ENCODE measurements at places on chromosomes 2 and 18.

GRCh38 chr2:26706093-26706492 is 13.6 kb downstream of the KCNK3 start:
- DNase-seq = no peak
- H3K27ac ChIP-seq = peak overlapping the region; percentile 51
- no peaks in the 10 kb centered on the region for H3K4me1 ChIP-seq
- no peak overlapping the region for H3K4me3 ChIP-seq
- no peaks in the 10 kb centered on the region for H3K36me3 ChIP-seq

DNA sequence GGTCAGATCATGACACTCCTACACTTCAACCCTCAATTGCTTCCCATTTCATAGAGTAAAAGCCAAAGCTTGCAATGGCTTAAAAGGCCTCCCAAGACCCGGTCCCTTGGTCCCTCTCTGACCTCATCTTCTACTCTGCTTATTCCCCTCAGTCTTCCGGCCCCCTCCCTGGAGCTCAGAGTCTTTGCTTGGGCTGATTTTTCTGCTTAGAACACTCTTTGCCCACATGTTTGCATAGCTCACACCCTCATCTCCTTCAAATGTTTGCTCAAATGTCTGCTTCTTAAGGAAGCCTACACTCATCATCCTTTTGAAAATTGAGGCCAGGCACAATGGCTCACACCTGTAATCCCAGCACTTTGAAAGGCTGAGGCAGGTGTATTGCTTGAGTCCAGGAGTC is 65.6 kb upstream of the CAPN13 start:
- H3K27ac ChIP-seq = peak overlapping the region; percentile 55
- H3K4me3 ChIP-seq = no peak overlapping the region
- DNase-seq = no peak
- H3K27me3 ChIP-seq = no peaks in the 10 kb centered on the region

GRCh38 chr2:177651833-177652232 is 259.3 kb downstream of the AGPS start:
- no peaks in the 10 kb centered on the region for H3K27me3 ChIP-seq
- H3K36me3 ChIP-seq = no peaks in the 10 kb centered on the region
- no peak for DNase-seq
- H3K4me3 ChIP-seq = no peak overlapping the region
- no peaks in the 10 kb centered on the region for H3K4me1 ChIP-seq

- H3K27me3 ChIP-seq = no peaks in the 10 kb centered on the region
- peak; percentile 86 for DNase-seq
- H3K36me3 ChIP-seq = no peaks in the 10 kb centered on the region
- H3K27ac ChIP-seq = peak overlapping the region; percentile 59
Measured at GRCh38 chr2:101120124-101120996, 30.8 kb downstream of the TBC1D8 start.

DNA sequence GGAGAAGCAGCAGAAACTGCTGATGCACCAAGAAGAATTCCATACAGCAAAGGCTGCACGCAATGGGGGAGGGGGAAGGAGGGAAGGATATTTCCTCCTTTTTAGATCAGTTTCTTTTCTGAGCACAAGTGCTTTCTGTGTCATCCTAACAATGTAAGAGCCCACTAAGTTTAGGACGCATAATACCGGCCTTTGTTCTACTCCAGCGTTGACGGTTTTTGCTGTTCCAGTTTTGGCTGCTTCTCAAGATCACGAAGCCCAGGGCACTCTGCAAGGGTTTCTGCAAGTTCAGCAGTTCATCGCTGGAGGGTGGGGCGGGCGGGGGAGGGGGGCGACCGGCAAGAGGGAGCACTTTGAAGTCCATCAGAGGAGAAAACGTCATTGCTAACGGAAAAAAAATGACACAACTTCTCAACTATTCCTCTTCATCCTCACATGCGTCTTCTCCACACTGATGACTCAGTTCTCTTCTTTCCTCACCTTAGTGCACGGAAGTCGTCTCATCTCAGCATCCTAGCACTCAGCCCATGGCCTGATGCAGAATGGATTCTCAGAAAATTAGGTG is 8.7 kb downstream of the FAM178B start:
- no peak overlapping the region for H3K27ac ChIP-seq
- no peaks in the 10 kb centered on the region for H3K4me1 ChIP-seq
- no peaks in the 10 kb centered on the region for H3K36me3 ChIP-seq
- no peak overlapping the region for H3K4me3 ChIP-seq
- H3K27me3 ChIP-seq = no peaks in the 10 kb centered on the region

DNA sequence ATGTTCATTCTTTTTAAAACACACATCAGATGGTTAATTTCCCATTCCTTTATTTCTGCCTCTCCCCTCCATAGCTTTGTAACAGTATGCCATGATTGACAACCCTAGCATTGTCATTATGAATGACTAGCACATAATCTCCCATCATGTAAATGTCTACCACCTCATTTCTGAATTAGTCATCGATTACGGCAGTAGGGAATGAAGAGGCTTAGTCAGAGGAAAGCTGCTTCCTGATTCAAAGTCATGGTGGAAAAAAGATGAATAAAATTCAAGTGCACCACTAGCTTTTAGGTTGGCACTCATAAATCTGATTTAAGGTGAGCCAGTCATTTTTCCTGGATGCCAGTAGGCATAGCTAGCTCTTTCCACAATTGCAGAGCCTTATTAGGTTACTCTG is 19.1 kb upstream of the ACMSD start:
- H3K4me1 ChIP-seq = no peaks in the 10 kb centered on the region
- no peak overlapping the region for H3K4me3 ChIP-seq
- H3K27ac ChIP-seq = no peak overlapping the region
- no peaks in the 10 kb centered on the region for H3K36me3 ChIP-seq
- DNase-seq = no peak
- no peaks in the 10 kb centered on the region for H3K27me3 ChIP-seq

- no peaks in the 10 kb centered on the region for H3K4me1 ChIP-seq
- DNase-seq = no peak
- H3K4me3 ChIP-seq = no peak overlapping the region
- no peaks in the 10 kb centered on the region for H3K27me3 ChIP-seq
- no peak overlapping the region for H3K27ac ChIP-seq
Measured at GRCh38 chr18:46257366-46257765, 153.2 kb downstream of the HAUS1 start.

DNA sequence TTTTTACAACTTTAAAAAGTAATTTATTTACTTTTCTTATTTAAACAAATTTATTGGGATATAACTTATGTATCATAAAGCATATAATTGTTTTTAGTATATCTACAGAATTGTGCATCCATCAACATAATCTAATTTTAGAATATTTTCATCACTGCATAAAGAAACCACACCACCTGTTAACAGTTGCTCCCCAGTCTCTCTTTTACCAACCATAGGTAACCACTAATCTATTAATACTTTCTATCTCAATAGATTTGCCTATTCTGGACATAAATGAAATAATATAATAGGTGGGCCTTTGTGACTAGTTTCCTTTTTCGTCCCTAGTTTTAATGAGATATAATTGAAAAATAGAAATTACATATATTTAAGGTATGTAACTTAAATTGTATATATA is 90.6 kb downstream of the ADAM23 start:
- DNase-seq = no peak
- no peak overlapping the region for H3K4me3 ChIP-seq
- H3K27me3 ChIP-seq = no peaks in the 10 kb centered on the region
- H3K27ac ChIP-seq = no peak overlapping the region
- H3K36me3 ChIP-seq = no peaks in the 10 kb centered on the region

DNA sequence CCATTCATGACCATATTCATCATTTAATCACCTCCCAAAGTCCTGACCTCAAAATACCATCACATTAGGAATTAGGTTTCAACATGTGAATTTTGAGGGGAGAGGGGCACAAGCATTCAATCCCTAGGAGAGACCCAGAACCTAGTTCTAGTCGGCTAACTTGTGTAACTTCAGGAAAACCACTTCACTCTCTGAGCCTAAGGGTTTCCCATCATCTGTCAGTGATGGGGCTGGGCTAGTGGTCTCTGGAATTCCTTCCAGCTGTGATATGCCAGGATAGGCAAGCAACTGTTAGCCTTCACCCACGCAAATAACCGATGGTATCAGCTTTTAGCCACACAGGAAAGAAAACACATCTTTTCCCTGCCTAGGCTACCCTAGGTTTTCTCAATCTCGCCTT is 52.5 kb upstream of the MEX3C start:
- H3K36me3 ChIP-seq = no peaks in the 10 kb centered on the region
- no peak for DNase-seq
- H3K4me1 ChIP-seq = no peaks in the 10 kb centered on the region
- H3K27me3 ChIP-seq = no peaks in the 10 kb centered on the region

GRCh38 chr2:147331790-147332419 is 512.9 kb upstream of the ACVR2A start:
- no peak overlapping the region for H3K27ac ChIP-seq
- H3K4me1 ChIP-seq = no peaks in the 10 kb centered on the region
- no peaks in the 10 kb centered on the region for H3K27me3 ChIP-seq

GRCh38 chr2:12931186-12931844 is 214.6 kb downstream of the TRIB2 start:
- no peaks in the 10 kb centered on the region for H3K27me3 ChIP-seq
- no peak overlapping the region for H3K4me3 ChIP-seq
- H3K4me1 ChIP-seq = no peaks in the 10 kb centered on the region
- H3K36me3 ChIP-seq = no peaks in the 10 kb centered on the region
- DNase-seq = no peak

- no peaks in the 10 kb centered on the region for H3K4me1 ChIP-seq
- H3K27me3 ChIP-seq = no peaks in the 10 kb centered on the region
- H3K36me3 ChIP-seq = no peaks in the 10 kb centered on the region
- DNase-seq = no peak
- no peak overlapping the region for H3K4me3 ChIP-seq
Measured at GRCh38 chr2:59237311-59237710, 996.2 kb upstream of the FANCL start.

DNA sequence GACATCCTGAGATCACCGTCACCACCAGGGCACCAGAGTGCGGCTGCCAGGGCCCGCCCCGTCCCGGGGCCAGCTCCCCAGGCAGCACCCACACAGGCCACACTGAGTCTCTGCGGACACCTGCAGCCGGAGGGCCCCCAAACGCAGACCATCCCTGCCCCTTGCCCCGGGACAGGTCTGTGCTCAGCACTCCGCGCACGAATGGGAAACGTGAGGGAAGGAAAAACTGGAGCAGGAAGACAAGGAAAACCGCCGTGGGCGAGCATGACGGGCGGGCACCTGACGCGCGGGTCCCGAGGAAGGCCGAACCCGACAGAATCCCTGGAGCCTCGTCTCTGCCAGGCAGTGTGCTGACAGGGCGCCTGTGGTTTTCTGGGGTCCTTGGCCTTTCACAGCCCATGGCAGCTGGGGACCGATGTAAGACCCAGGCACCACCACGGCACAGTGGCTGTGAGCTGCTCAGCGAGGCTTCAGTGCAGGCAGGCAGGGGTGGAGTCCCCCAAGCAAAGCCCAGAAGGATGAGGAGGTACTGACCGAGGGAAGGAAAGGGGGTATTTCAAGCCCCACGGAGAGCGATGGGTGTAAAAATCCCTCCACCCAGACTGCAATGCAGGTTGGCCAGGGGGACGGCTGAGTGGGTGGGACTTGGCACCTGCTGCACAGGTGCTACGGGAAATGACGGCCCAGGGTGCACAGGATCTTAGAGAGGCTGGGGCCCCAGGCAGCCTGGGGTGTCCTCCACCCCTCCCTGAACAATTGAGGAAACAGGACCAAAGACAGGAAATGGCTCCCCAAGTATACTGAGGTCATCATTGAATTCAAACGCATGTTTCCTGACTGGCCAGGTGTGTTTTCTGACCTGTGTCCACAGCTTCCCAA is 59.0 kb downstream of the PXDN start:
- peaks cover 6% of the 10 kb centered on the region for H3K36me3 ChIP-seq
- no peak overlapping the region for H3K4me3 ChIP-seq
- peak; percentile 59 for DNase-seq
